ENCODE measurements at places on chromosomes 5 and 9.
A peak's percentile ranks its signal among the peaks of the same experiment; 100 is the strongest.

DNA sequence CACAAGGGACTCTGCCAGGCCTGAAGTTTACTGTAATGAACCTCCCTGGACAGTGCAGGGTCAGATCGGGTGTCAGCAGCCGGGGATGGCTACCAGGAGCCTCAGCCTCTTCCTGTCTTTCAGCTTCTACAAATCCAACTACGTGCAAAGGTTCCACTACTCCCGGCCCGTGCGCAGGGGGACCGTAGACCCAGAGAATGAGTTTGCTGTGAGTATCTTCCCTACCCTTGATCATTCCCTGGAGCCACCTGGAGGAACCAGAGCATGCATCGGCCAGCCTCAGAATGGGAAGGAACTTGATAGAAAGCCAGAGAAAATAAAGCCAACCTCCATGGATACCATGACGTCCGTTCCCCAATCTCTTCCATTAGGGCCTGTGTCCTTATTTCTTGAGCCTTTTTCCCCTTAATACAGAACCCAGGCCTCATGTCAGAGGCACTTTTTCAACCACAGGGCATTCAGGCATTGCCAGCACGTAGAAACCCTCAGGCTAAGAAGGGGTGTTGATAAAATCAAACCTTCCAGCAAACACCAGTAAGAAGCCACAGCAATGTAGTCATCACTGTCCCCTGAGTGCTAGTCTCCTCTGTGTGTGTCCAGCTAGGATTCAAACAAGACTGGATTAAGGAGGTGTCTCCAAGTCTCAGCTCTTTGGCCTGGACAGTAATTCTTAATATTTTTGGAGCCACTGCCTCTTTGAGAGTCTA is 49.0 kb upstream of the FOXI1 start:
- no peak overlapping the region for H3K4me3 ChIP-seq
- no peaks in the 10 kb centered on the region for H3K4me1 ChIP-seq
- no peak for DNase-seq
- no peak overlapping the region for H3K27ac ChIP-seq
- no peaks in the 10 kb centered on the region for H3K27me3 ChIP-seq

GRCh38 chr5:119031905-119032304 is 39.0 kb upstream of the DMXL1 start:
- H3K4me1 ChIP-seq = peaks cover 22% of the 10 kb centered on the region
- H3K36me3 ChIP-seq = no peaks in the 10 kb centered on the region
- peak; percentile 35 for DNase-seq
- H3K27ac ChIP-seq = peak overlapping the region; percentile 54

- no peak overlapping the region for H3K27ac ChIP-seq
- DNase-seq = peak; percentile 12
- H3K27me3 ChIP-seq = peaks cover 11% of the 10 kb centered on the region
- peak overlapping the region; percentile 7 for H3K4me3 ChIP-seq
Observed at GRCh38 chr5:31639481-31640411, 815 bp downstream of the PDZD2 start.

- no peaks in the 10 kb centered on the region for H3K36me3 ChIP-seq
- peak; percentile 21 for DNase-seq
- H3K4me3 ChIP-seq = no peak overlapping the region
- H3K4me1 ChIP-seq = peaks cover 50% of the 10 kb centered on the region
- no peak overlapping the region for H3K27ac ChIP-seq
- no peaks in the 10 kb centered on the region for H3K27me3 ChIP-seq
Observed at GRCh38 chr9:134059661-134060395, 8.0 kb downstream of the BRD3 start.

DNA sequence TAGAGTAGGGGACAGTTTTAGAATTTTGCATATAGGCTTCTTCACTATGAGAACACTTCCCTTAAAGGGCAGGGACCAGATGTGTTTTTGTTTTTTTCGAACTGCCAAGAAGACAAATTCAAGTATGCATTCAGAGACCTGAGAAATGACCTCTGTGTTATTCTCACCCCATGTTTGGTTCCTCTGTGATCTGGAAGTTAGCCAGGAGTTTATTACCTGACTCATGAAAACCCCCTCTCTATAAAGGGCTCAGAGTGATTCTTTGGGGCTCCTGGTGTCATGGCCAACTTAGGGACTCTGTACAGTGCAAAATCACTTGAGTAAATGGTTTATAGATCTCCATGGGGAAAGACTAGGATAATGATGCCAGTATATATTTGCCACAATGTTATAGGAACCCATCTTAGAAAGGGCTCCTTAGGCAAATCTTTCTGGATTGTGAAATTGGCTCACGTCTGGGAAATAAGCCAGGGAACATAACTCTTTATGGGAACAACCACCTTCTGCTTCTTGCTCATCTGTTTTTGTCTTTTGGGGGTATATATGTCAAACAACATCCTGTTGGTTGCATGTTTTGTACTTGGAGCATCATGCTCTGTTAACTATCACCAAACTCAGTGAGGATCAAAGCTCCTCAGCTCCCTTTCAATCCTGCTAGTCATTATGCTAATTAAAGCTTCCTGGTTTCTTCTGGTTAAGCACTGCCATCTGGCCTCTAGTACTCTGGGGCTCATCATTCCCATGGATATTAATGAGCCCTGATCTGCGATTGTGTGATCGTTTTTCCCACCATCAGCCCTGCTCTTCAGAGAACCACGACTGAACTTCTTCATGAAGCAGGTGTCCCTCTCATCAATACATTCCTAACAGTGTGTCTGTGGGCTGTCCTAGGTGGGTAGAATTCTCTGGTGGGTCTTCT is 173.4 kb upstream of the CDH12 start:
- H3K36me3 ChIP-seq = no peaks in the 10 kb centered on the region
- no peak overlapping the region for H3K27ac ChIP-seq
- no peaks in the 10 kb centered on the region for H3K27me3 ChIP-seq
- H3K4me3 ChIP-seq = no peak overlapping the region
- no peaks in the 10 kb centered on the region for H3K4me1 ChIP-seq

DNA sequence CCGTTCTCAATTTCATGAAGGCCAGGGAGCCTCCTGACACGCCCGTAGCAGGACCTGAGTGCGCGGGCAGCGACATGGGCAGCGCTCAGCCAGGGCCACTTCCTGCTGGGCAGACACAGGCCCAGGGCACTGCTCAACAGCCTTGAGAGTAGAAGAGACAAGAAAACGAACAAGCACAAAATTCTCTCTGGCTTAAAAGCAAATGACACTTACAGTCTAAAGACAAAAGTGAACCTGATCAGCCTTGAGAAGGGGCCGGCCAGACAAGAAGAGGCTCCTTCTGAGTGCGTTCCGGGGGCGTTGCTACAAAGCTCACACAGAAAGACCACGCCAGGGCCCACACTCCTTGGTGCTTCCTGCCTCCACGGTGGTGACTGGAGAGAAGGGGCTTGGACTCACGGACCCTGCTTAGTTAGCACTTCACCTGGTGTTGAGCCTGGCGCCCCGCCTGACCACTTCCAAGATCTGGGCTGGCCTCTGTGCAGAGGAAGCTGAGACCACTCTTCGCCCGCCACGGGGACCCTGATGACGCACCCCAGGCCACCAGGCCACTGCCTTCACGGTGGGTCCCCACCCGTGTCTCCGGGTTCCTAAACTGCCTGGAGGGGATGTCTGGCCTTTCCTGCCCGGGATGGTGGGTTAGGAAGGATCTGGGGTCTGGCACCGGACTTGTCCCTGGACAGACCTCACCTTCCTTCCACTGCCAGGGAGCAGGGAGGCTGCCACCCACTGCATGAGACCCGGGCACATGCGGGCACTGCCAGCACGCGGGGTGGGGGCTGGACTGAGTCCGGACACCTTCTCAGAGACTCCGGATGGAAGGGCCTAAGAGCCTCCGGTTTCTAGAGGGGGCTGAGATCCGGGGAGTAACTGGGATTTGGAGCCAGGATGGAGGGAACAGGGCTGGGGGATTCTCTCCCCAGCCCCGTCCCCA is 1.3 kb downstream of the SLC12A7 start:
- peaks cover 35% of the 10 kb centered on the region for H3K4me1 ChIP-seq
- H3K27ac ChIP-seq = peak overlapping the region; percentile 54
- no peaks in the 10 kb centered on the region for H3K36me3 ChIP-seq

GRCh38 chr5:61653807-61654580 is 321.9 kb downstream of the ZSWIM6 start:
- no peak for DNase-seq
- H3K4me3 ChIP-seq = no peak overlapping the region
- no peaks in the 10 kb centered on the region for H3K36me3 ChIP-seq
- peaks cover 2% of the 10 kb centered on the region for H3K4me1 ChIP-seq
- H3K27ac ChIP-seq = no peak overlapping the region

- H3K27me3 ChIP-seq = no peaks in the 10 kb centered on the region
- no peak for DNase-seq
- no peak overlapping the region for H3K4me3 ChIP-seq
Observed at GRCh38 chr5:170080786-170081445, 24.8 kb upstream of the FOXI1 start.

DNA sequence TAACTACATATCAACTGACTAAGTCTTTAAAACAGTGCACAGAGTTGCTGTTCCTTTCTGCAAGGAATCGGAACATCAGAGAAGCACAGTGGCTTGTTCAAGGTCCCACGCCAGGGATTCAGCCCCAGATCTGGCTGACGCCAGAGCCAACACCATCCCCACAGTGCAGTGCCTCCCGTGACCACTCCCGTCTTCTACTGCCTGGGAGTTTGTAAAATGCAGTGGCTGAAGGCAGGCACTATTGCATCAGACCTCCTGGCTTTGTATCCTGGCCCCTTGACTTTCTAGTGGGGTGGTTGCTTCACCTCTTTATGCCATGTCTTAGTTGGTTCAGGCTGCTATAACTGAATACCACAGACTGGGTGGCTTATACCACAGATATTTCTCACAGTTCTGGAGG is 131.0 kb downstream of the NSG2 start:
- peaks cover 12% of the 10 kb centered on the region for H3K27me3 ChIP-seq
- no peaks in the 10 kb centered on the region for H3K4me1 ChIP-seq
- no peaks in the 10 kb centered on the region for H3K36me3 ChIP-seq

DNA sequence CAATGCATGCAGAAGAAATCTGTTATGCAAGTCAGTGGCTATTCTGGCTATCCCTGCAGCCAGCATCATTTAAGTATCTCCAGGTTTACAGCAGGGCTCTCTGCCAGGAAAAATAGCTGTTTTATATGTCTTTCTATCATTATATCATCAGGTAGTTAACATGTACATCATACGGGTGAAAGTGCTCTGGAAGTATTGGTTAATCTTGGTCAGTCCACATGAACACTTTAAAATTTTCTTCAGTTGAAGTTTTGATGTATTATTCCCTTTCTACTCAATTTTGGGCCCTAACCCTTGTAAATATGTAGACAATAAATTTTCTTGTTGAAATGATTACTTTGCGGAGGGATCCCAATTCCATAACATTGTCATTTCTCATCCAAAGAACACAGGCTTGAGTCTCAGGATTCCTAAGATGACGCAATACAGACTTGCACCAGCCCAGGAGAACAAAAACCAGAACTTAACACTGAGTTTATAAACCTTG is 67.5 kb downstream of the SEMA6A start:
- no peaks in the 10 kb centered on the region for H3K36me3 ChIP-seq
- no peaks in the 10 kb centered on the region for H3K4me1 ChIP-seq
- DNase-seq = no peak
- H3K27ac ChIP-seq = no peak overlapping the region

DNA sequence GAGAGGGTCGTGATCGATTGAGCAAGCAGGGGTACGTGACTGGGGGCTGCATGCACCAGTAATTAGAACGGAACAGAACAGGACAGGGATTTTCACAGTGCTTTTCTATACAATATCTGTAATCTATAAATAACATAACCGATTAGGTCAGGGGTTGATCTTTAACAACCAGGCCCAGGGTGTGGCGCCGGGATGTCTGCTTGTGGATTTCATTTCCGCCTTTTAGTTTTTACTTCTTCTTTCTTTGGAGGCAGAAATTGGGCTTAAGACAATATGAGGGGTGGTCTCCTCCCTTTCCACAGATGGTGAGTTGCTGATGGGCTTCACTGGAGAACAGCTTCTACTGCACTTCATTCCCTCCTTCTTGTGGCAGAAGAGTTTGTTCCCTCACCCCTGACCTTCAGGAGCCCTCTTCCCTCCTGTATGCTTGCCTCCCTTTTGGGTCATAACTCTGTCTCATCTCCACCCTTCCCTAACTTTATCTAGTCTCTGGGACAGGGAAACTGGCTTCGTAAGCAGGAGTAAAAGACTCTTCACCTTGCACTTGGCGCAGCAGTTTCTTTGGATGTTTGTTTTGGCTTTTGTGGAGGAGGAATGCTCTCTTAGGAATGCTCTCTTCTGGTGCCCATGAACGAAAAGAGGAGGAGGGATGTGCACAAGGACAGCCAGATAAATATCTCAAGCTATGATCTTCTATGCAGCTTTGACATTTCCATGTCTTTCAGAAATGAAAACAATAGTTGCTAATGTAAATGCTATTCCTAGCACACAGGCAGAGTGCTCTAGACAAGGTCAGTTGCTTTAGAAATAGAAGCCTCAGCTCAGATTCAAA is 139.8 kb upstream of the RPS23 start:
- no peak overlapping the region for H3K27ac ChIP-seq
- peaks cover 2% of the 10 kb centered on the region for H3K4me1 ChIP-seq
- H3K27me3 ChIP-seq = no peaks in the 10 kb centered on the region
- no peaks in the 10 kb centered on the region for H3K36me3 ChIP-seq
- no peak overlapping the region for H3K4me3 ChIP-seq
- no peak for DNase-seq

GRCh38 chr9:16954040-16954439 is 83.6 kb upstream of the BNC2 start:
- H3K36me3 ChIP-seq = no peaks in the 10 kb centered on the region
- H3K4me3 ChIP-seq = no peak overlapping the region
- no peaks in the 10 kb centered on the region for H3K4me1 ChIP-seq

GRCh38 chr5:20368571-20369517 is 380.8 kb upstream of the CDH18 start:
- H3K27me3 ChIP-seq = no peaks in the 10 kb centered on the region
- H3K36me3 ChIP-seq = no peaks in the 10 kb centered on the region
- H3K4me1 ChIP-seq = no peaks in the 10 kb centered on the region
- no peak overlapping the region for H3K27ac ChIP-seq

- H3K4me3 ChIP-seq = no peak overlapping the region
- no peak for DNase-seq
- no peaks in the 10 kb centered on the region for H3K27me3 ChIP-seq
- peaks cover 29% of the 10 kb centered on the region for H3K36me3 ChIP-seq
Observed at GRCh38 chr9:131169563-131170240, 44.3 kb downstream of the NUP214 start.

GRCh38 chr5:115209279-115209678 is 39.6 kb upstream of the TRIM36 start:
- no peak overlapping the region for H3K27ac ChIP-seq
- peak; percentile 66 for DNase-seq
- no peaks in the 10 kb centered on the region for H3K27me3 ChIP-seq
- H3K36me3 ChIP-seq = peaks cover 15% of the 10 kb centered on the region
- peaks cover 9% of the 10 kb centered on the region for H3K4me1 ChIP-seq
- H3K4me3 ChIP-seq = no peak overlapping the region

DNA sequence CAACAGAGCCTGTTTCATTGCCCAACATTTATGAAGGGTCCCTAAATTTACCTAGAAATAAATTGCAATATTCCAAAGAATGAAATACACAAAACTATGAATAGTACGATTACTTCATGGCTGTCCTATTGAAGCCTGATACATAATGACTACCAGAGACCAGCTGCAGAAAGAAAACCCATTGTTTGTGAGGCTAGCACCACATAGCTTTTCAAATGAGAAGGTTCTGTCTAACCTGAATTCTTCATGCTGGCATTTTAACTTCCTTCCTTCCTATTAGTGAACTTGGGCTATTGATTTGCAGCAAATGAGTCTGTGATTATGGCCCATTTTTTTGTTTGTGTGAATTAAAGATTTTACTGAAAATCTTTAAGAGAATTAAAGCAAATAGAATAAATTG is 47.3 kb downstream of the MEGF10 start:
- H3K4me3 ChIP-seq = no peak overlapping the region
- peaks cover 11% of the 10 kb centered on the region for H3K27me3 ChIP-seq
- H3K36me3 ChIP-seq = no peaks in the 10 kb centered on the region
- H3K27ac ChIP-seq = no peak overlapping the region
- DNase-seq = no peak
- no peaks in the 10 kb centered on the region for H3K4me1 ChIP-seq

GRCh38 chr9:104885818-104886709 is 41.9 kb downstream of the ABCA1 start:
- no peak for DNase-seq
- H3K27ac ChIP-seq = no peak overlapping the region
- no peaks in the 10 kb centered on the region for H3K27me3 ChIP-seq
- no peak overlapping the region for H3K4me3 ChIP-seq

All from activated CD4-positive, alpha-beta memory T cell treated with anti-CD3 and anti-CD28 coated beads for 36 hours (primary cell).